Stimulated activated CD4-positive, alpha-beta T cell treated with anti-CD3 and anti-CD28 coated beads, Interleukin-4, amount 100 ng/mL, for 24 hours (primary cell): ENCODE measurements at places on chromosomes 11 and 22.
A peak's percentile ranks its signal among the peaks of the same experiment; 100 is the strongest.

- DNase-seq: no peak
Measured at GRCh38 chr11:122509091-122509490, 146.4 kb upstream of the UBASH3B start.

- no peak for DNase-seq
Measured at GRCh38 chr11:47357985-47358730, 5.7 kb upstream of the MYBPC3 start.

DNA sequence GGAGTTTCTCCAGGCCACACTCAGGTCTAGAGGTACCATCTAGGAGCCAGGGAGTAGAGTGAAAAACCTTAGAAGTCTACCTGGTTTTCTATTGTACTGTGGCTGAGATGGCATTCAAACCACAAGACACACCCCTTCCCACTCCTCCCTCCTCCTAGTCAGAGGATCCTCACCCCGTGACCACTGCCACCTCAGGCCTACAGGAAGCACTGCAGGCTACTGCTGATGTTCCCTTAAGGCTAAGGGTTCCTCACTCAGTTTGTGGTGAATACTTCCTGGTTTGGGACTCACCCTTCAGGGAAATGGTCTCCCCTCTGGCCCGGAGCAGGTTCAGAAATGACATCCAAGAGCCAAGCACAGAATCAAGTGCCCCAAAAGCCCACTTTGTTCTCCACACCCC is 1293.9 kb downstream of the JRKL start:
- no peak for DNase-seq

- peak; percentile 20 for DNase-seq
Measured at GRCh38 chr11:95443386-95443785, 212.4 kb upstream of the SESN3 start.

DNA sequence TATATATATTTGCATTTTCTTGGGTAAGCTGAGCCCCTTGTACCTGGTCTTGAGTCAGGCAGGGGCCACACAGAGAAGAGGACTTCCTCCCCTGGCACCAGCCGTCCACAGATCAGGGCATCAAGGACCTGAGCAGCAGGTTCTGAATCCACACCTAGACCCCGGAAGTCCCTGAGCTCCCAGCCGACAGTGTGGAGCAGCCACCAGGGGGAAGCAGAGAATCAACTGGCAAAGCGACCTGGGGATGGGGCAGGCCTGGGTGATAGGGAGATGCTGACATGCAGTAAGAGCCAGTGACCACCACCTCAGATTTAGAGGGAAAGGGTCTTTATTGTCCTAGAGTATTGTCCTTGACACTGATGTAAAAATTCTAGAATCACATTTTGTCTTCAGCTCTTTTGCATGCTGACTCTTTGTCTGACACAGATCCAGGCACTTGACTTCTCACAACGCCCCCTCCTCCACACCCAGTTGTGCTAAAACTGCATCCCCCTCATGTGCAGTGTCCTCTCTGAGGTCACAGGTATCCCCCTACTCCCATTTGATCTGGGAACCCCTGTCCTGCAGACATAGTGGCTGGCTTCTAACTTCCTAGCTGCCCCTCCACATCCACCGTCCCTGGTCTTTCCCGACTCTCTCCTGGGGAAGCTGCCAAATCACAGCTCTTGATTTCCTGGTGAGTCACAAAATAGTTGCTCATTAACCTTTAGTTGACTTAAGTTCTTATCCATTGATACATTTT is 109.3 kb downstream of the GGTLC2 start:
- DNase-seq: peak; percentile 82

- no peak for DNase-seq
Measured at GRCh38 chr11:112548641-112549040, 288.0 kb upstream of the PLET1 start.

- no peak for DNase-seq
Measured at GRCh38 chr11:76510060-76511047, 65.5 kb downstream of the EMSY start.

DNA sequence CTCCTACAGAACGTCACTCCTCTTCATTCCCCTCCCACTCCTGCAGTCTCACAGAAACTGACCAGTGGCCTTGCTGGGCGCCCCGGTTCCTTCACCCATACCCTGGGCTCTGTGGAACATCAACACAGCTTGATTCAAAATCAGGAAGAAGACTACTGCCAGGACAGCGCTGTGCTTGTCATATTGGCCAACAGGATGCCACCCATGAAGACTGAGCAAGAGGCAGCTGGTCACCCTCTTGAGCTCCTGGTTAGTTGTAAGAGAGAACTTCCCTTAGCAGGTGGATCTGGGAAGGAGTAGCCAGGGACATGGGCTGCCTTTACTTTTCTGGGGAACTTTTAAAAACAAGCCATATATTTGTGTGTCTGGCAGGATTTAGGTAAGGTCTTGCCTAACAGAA is 110.4 kb upstream of the TIMP3 start:
- no peak for DNase-seq

- DNase-seq: peak; percentile 28
Measured at GRCh38 chr22:20258584-20259326, 9.4 kb downstream of the RTN4R start.

DNA sequence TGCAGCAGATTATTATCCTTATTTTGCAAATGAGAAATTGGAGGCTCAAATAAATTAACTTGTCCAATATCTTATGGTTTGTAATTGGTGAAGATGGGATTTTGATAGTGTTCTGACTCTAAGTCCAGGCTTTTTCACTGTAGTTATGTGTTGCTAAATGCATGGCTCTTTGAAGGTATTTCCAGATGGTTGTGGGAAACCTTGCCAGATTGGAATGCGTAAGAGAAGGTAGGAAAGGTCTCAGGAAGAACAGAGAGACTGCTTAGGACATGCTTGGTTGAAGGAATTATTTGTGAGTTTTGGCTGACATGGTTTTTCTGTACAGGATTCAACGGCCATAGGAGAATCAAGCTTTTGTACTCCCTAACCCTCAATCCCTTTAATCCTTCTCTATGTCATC is 108.6 kb downstream of the STIM1 start:
- no peak for DNase-seq

- peak; percentile 92 for DNase-seq
Measured at GRCh38 chr11:73307323-73308002, 613 bp upstream of the ARHGEF17 start.

DNA sequence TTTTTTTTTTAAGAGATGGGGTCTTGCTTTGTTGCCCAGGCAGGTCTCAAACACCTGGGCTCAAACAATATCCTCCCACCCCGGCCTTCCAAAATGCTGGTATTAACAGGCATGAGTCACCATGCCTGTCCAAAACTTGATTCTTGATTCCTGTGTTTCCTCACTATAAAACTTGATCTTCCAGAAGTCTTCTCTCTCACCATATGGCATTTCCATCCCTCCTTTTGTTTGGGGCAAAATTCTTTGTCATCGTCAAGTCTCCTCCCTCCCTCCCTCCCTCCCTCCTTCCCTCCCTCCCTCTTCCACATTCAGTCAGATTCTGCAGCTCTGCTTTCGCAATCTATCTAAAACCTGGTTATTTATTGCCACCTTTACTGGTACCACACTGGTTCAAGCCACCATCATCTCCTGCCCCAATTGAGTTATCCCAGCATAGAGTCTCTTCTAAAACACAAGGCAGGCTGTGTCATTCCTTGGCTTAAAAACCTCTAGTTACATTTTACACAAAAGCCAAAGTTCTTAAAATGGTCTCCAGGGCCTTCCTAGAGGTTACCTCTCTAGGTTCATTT is 65.0 kb upstream of the HORMAD2 start:
- no peak for DNase-seq
